CD4-positive, alpha-beta T cell treated with Interleukin-10 for 1 hour (primary cell): ENCODE measurements at places on chromosomes 1 and 21.

DNA sequence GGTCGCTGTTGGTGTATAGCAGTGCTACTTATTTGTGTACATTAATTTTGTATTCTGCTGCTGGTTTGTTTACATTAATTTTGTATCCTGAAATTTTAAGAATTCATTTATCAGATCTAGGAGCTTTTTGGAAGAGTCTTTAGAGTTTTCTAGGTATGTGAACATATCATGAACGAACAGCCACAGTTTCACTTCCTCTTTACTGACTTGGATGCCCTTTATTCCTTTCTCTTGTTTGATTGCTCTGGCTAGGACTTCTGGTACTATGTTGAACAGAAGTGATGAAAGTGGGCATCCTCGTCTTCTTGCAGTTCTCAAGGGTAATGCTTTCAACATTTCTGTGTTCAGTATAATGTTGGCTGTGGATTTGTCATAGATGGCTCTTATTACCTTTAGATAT is 1757.9 kb downstream of the BRINP3 start:
- DNase-seq, result no peak

GRCh38 chr1:219086956-219087469 is 86.7 kb upstream of the LYPLAL1 start:
- DNase-seq, result no peak

DNA sequence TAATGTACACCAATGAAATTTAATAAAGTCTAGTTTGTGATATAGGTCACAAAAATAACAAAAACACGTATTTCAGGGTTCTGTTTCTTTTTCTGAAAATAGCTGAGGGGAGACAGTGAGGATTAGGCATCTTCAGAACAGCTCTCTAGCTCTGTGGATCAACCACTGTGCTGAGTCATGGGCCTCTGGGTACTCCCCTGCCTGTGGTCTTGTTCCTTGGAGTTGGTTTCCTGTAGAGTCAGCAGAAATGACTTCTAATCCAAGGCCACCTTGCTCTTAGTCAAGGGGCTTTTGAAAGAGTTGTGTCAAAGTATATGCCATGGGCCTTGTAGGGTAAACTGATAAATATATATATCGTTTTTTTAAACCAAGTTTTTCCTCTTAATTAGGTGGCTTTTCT is 141.8 kb upstream of the ZRANB2 start:
- no peak for DNase-seq

DNA sequence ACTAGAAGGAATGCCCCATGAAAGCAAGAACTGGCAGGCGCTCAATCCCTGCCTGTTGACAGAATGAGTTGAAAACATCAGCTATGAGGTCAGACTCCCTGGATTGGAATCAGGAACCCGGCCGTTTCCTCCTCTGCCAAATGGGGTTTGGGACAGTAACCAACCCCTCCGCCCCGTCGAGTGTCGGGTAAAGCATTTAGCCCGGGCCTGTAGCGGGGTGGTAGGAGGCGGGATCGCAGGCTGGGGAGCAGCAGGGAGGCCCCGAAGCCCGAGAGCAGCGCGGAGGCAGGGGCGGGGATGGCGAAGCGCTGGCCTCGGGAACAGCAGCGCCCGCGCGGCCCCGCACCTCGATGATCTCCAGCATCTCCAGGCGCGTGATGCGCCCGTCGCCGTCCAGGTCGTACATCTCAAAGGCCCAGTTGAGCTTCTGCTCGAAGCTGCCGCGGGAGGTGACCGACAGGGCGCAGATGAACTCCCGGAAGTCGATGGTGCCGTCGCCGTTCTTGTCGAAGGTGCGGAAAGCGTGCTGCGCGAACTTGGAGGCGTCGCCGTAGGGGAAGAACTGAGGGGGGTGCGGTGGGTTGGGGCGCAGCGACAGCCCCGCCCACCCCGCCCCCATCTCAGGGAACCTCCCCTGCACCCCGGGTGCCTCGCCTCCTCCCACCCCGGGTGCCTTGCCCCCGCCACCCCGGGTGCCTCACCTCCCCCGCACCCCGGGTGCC is 7.5 kb downstream of the HPCAL4 start:
- DNase-seq, result peak; percentile 80

DNA sequence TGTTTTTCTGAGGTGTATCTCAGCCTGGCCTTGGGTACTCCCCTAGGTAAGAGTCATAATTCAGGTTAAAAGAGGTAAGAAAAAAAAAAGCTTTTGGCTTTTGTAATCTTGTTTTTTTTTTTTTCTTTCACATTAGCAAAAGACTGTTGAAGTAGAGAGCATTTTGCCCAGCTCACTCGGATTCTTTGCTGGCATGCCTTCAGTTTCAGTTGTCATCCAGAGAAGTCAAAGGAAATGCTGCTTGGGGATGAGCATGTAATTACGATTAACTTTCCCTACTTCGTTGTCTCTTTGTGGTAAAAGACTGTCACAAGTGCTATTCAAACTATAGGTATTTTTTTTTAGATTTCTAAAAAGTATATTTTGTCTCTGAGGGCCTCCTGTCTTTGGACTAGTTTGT is 6.3 kb downstream of the BACH1 start:
- DNase-seq, result no peak

GRCh38 chr1:57377339-57378139 is 46.3 kb downstream of the DAB1 start:
- DNase-seq, result no peak

DNA sequence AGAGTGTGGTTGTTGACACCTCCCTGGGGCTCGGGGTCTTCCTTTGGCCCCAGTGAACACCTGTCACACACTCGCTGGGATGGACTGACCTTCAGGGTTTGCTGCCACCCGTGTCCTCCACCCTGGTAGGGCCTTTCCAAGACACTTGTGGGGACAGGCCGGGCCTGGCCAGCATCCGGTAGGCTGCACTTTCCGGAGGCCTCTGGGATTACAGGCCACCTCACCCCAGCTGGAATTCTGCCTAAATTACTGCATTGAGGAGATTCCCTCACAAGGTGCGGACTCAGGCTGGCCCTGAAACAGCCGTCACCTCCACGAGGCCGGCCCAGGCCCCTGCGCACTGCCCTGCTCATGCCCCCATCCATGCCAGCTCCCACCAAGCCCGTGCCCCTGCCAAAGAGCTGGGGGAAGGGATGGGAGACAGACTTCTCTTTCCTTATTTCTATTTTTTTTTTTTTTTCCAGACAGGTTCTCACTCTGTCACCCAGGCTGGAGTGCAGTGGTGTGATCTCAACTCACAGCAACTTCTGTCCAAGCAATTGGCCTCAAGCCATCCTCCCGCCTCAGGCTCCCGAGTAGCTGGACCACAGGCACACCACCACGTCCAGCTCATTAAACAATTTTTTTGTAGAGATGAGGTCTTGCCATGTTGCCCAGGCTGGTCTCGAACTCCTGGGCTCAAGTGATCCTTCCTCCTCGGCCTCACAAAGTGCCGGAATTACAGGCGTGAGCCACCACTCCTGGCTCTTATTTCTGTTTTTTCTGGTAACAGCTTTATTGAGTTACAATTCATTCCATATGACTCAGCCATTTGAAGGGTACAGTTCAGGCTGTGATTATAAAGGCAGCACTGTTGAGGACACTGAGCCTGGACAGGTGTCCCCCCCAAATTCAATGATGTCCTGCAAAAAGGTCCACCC is 11.3 kb downstream of the CSTB start:
- no peak for DNase-seq

DNA sequence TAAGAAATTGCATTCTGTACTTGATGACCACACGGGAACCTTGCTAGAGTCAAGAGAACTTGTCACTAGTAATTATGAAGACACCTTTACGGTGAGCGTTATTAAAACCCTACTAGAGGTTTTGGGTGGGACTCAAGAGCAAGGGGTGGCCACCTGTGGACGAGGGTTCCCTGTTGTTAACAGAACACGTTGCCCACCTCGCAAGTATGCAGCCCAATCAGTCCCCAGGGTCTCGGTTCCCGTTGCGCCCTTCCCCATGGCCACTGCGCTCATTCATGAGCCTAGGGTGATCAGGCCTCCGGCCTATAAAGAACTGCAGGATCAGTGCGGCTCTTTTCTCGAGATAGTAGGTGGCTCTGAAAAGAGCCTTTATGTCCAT is 30.2 kb upstream of the RNF187 start:
- DNase-seq, result no peak

GRCh38 chr1:154207262-154207661 is 1.1 kb upstream of the CFAP141 start:
- DNase-seq, result no peak

- DNase-seq, result no peak
Observed at GRCh38 chr1:47618222-47618720, 180.4 kb downstream of the FOXD2 start.

DNA sequence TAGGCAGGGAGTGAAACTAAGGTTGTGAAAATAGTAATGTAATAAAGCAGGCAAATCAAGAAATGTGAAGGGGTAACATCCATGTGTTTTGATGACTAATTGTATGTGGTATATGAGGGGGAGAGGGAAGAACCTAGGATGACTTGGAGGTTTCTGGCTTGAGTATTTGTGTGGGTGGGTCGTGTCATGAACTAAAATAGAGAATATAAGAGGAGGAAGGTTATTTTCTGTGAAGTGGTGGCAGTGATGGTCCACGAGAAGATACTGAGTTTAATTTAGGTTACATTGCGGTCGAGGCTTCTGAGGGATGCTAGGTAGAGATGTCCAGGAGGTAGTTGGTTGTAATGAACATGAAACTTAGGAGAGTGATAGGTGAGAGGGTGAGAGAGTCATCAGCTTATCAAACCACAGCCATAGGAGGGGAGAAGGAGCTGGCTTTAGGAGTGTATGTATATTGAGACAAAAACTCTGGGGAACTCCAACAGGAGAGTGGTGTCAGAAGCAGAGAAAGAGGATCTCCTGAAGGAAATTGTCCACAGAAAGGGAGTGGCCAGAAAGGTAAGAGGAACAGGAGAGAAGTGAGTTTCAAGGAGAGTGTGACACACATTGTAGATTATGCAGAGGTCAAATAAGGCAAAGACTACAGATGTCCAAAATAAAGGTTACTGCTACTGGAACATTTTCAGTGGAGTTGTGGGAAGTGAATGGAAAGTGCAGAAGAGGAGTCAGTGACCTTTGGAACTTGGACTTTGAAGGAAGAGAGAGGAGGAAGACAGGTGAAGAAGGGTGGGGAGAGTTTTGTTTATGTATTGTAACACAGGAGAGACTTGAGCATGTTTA is 89.0 kb upstream of the MACF1 start:
- no peak for DNase-seq

- DNase-seq, result no peak
Observed at GRCh38 chr1:198373376-198373775, 167.1 kb downstream of the ATP6V1G3 start.

DNA sequence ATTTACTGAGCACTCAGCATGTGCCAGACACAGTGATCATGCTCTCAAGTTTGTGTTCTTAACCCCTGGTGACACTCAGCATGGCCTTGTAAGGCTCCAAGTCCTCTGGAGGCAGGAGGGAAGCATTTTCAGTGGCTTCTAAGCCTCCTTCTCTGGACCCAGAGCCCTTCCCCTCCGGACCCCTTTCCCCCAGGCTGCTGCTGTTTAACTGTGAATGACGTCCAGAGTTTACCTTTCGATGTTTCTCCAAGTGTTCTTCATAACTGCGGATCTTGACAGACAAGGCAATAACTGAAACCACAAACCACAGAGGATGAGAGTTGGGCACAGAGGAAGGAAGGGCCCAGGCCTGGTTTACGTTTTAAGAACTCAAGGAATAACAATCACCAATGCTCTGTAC is 6.5 kb downstream of the MRPS15 start:
- DNase-seq, result peak; percentile 18

GRCh38 chr1:201223852-201224665 is 33.4 kb downstream of the IGFN1 start:
- no peak for DNase-seq

DNA sequence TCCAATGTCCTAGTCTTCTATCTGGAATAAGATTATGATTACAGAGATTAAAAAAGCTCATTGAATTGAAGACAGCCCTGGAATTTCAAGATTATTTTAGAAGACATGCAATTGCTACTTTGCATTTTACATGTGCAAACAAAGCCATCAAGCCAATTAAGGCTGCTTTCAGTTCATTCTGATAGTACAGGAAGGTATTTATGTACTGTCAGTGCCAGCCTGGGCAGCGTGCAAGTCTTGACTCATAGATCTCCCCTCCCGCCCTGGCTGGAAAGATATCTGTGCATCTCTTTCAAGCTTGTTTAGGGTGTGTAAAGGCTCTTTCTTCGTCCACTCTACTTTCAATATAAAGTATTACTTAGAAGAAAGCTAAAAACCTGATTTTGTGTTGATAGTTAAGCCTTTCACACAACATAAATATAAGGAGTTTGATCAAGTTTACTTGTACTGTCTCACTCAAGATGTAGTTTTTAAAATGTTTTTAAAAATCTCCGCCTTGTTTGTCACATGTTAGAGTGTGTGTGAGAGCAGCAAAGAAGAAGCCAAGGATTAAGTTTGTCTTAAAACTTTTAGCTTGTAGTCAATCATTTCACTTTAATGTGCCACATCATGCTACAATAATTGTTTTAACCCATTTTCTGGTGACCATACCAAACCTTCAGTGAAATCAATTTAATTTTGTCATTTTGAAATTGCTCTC is 13.6 kb upstream of the LYPLAL1 start:
- DNase-seq, result no peak
